ENCODE measurements at places on chromosomes 11 and 22.

DNA sequence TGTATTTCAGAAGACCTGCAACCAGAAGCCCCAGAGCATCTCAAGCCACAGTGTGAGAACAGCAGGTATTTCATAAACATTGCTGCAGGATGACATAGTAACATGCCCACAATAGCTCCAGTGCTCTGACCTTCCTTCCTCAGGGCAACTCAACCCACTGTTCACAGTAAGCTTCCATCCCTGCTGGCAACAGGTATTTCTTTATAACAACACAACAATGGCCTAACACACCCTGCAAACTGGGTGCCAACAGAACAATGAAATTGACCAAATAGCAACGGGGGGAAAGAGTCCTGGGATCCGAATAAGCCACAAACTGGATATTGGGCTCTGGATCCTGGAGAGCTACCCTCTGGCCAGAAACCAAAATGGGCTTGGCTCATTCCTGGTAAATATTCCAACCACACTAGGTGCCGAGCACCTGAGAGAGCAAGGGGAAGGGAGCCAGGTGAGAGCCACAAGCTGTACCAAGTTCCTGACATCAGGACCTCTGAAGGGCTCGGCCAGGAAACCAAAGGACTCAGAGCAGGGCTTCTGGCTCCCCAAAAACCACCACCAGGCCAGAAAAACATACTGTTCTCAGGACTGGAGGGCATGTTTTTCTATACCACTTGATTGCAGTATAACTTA, 99.5 kb downstream of the MICAL3 start:
- DNase-seq = no peak

GRCh38 chr11:131658952-131659351, 288.5 kb downstream of the NTM start:
- no peak for DNase-seq

DNA sequence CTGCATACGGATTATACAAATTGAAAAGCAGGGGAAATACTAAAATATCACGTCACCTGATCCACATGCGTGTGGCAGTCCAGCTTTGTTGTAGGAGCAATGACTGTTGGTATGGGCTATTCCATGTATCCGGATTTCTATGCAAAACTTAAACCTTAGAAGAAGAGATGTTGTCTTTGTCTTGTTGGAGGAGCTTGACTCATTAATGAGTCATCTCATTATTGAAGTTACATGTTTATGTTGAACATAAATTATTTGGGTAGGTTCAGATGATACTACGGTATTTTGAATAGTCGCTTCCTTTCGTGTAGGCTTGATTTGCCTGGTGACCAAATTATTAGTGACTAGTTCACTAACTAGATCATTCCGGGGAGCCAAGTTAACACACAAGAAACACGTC, 806 bp upstream of the SAAL1 start:
- DNase-seq = no peak

GRCh38 chr11:111557425-111558111, 17.0 kb downstream of the LAYN start:
- no peak for DNase-seq

GRCh38 chr11:120857508-120857907, 166.4 kb upstream of the TBCEL start:
- DNase-seq = no peak

- peak; percentile 86 for DNase-seq
Measured at GRCh38 chr11:72750086-72750485, 2.1 kb downstream of the ARAP1 start.

- DNase-seq = no peak
Measured at GRCh38 chr22:29073618-29074275, 912 bp downstream of the KREMEN1 start.

DNA sequence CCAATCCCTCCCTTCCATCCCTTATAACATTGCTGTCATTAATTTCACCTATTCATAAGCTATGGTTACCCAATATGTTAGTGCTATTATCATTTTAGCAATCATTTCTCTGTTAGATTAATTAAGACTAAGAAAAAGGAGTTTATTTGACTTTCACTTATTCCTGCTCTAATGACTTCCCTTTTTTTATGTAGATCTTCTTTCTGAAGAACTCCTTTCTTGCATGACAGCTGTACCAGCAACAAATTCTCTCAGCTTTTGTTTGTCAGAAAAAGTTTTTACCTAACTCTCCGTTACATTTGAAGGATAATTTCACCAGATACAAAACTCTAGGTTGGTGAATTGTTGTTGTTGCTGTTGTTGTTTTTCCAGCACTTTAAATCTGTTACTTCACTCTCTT, 28.6 kb upstream of the OR8B8 start:
- DNase-seq = no peak

DNA sequence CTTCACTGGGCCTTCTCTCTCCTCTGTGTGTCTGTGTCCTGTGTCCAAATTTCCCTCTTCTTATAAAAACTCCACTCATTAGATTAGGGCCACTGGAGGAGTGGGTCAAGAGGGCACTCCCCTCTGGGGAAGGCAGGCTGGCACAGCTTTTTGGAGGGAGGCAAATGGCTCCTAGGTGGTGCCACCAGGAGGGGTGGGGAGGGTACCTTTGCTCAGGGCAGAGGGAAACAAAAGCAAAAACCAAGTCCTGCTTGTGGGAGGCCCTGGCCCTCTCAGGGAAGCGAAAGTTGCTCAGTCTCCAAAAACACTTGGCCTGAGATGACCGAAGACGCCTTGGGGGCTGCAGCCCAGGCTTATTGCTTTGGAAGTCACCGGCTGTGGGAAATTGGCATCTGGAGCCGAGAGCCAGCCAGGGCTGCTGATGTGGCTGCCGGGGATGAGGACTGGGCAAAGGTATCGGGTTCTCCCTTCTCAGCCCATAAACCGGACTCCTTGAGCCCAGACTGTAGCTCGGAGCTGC, 48.2 kb upstream of the ANO1 start:
- no peak for DNase-seq

DNA sequence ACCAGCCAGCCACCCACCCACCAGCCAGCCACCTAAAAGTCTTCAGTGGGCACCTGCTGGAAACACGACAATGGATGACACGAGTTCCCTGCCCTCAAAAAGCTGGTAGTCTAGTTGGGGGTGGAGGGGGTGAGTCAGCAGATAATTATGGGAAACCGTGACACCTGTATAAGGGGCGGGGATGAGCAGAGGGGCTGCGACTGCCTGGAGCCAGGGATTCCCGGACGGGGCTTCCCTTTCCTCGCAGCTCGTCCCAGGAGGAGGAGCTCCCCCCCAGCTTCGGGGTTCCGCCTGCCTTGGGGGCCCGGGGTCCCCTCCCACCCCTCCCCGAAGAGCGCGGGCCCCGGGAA, 2.3 kb upstream of the RTN4RL2 start:
- DNase-seq = no peak

DNA sequence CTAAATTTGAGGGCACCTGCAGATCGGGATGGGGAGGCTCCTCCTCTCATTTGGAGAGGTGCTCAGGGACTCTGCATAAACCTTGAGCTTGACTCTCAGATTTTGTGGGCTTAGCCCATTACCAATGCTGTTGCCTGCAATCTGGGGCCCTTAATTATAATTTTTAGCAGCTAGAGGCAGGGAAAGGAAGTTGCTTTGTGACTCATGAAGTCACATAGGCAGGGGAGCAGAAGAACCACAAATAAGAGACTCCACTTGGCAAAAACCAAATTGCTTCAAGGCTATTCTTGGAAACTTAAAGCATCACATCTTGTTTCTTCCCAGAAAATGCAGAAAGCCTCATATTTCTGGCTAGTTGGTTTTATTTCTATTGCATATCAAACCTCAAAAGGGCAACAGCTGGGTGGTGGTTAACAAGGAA, 46.9 kb downstream of the MICAL2 start:
- DNase-seq = peak; percentile 20

- no peak for DNase-seq
Measured at GRCh38 chr11:122779047-122779629, 59.2 kb upstream of the CRTAM start.

DNA sequence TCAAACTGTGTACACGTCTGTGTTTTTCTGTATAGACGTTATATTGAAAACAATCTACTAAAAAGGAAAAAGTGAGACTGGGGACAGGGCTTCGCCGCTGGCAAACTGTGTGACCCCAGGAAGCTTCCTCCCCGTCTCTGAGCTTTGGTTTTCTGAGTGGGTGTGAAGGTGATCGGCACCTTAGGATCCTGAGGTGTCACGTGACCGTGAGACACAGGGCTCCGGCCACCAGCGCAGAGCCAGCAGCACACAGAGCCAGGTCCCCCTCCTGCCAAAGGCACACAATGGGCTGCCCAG, 32.0 kb downstream of the KIAA0930 start:
- no peak for DNase-seq

DNA sequence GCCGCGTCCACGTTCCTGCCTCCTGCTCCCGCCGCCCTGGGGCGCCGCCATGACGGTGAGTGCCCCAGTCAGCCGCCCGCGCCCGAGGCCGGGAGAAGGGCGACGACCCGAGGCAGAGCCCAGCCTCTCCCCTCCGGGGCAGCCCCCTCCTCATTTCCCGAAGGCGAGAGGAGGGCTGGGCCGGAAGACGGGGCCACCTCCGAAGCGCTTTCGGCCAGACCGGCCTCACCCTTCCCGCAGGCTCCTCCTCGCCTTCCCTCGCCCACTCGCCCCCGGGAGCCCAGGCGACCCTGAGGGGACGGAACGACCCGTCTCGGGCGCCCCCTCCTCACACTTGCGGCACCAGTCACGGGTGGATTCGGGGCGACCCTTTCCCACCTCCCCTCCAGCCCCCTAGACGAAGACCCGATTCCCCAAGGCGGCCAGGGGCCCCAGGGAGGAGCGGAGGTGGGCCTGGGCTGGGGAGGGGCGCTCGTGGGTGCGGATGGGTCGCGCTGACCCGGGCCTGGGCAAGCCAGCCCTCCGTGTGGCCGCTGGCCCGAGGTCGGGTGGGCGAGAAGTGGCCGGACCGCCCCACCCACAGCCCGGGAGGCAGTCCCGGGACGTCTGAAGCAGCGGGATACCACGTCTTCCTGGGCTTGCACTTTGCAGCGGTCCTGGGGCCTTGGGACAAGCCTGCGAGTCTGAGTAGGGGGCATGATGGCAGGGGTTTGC, 49.7 kb downstream of the TRIOBP start:
- no peak for DNase-seq

GRCh38 chr11:94658386-94658785, 91.2 kb downstream of the PIWIL4 start:
- no peak for DNase-seq

GRCh38 chr22:47203554-47203991, 441.1 kb downstream of the TBC1D22A start:
- no peak for DNase-seq

GRCh38 chr11:70240337-70240736, 30.2 kb upstream of the PPFIA1 start:
- no peak for DNase-seq

- DNase-seq = no peak
Measured at GRCh38 chr11:68854273-68854958, 12.7 kb upstream of the CPT1A start.

- DNase-seq = peak; percentile 99
Measured at GRCh38 chr11:114162719-114163123, 103.2 kb downstream of the ZBTB16 start.

Data from pons (tissue), 1 donor.